Effector memory CD8-positive, alpha-beta T cell (primary cell): ENCODE measurements at places on chromosomes 11 and 22.

- no peak for DNase-seq
Observed at GRCh38 chr11:69386594-69387408, 92.8 kb downstream of the MYEOV start.

- DNase-seq = no peak
Observed at GRCh38 chr11:14248580-14248981, 110.4 kb downstream of the RRAS2 start.

DNA sequence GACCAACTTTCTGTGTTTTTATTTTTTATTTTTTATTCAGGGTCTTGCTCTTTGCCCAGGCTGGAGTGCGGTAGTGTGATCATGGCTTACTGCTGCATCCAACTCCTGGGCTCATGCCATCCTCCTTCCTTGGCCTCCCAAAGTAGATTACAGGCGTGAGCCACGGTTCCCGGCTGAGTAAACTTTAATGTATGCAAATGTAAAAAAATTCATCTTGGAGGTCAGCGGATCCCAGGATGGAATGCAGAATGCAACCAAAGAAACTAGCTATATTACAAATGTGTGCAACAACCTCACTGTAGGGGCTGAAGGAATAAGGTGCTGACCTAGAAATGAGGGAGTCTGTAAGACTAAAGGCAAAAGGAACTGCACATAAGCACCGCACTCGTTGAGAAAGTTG lies 6.2 kb upstream of the CDK2AP2 start:
- DNase-seq = no peak

DNA sequence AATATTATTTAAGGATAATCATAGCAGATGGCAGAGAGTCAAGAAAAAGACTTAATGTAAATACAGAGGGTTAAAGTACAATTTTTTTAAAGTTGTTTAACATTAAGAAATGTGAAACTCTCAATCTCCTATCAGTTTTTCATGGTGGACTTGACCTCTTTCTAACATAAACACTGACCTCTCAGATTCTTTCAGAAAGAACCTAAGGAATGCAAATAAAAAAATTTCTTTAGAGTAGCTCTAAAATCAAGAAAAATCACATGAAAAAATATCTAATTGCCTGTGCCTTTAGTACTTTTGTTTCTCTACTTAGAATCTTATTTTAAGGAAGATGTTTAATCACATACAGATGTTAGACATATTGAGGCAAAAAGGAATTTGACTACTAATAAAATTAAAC lies 12.9 kb downstream of the RNF141 start:
- DNase-seq = no peak

GRCh38 chr11:129951201-129951865 lies 51.3 kb downstream of the PRDM10 start:
- DNase-seq = no peak

DNA sequence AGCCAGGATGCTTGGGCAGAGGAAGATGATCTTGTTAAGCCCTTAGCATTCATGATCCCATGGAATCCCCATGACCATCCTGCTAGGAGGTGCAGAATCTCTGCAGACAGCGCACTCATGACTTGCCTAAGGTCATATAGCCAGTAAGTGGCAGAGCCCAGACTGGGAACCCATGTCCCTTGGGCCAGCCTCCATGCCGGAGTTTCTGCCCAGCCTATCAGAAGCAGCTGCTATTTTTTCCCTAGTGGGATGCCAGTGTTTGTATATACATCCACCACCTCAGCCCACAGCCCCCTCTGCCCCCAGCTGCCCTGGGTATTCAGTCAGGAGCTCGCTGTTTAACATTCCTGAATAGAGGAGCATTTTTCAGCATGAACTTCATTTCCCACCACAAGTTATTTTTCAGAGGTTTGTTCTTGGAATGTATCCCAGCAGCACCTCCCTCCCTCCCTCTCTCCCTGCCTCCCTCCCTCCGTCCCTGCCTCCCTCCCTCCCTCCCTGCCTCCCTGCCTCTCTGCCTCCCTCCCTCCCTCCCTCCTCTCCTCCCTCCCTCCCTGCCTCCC lies 34.4 kb upstream of the SUSD2 start:
- DNase-seq = no peak

DNA sequence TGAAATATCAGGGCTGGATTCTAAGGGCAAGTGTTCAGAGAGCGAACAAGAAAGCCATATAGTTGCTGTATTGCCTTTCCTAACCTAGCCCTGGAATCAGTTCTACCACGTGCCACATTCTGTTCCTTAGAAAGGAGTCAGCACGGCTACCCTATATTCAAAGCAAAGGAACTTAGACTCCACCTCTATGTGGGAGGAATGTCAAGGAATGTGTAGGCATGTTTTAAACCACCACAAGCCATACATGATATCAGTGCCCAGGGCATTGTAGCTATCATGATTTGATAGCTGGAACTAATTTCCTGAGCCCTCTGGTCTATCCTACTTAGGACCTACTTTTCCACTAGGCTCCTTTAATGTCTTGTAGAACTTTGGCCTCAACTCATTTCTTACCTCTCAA lies 2.5 kb upstream of the EIF4ENIF1 start:
- no peak for DNase-seq

GRCh38 chr11:69048694-69049489 lies at the start of gene TPCN2:
TPCN2 (plus strand) TSS chr11:69048932; CDS start chr11:69048998, 66 bp downstream.
- DNase-seq = peak; percentile 80

GRCh38 chr11:2327032-2327431 lies 25.2 kb downstream of the TSPAN32 start:
- no peak for DNase-seq

DNA sequence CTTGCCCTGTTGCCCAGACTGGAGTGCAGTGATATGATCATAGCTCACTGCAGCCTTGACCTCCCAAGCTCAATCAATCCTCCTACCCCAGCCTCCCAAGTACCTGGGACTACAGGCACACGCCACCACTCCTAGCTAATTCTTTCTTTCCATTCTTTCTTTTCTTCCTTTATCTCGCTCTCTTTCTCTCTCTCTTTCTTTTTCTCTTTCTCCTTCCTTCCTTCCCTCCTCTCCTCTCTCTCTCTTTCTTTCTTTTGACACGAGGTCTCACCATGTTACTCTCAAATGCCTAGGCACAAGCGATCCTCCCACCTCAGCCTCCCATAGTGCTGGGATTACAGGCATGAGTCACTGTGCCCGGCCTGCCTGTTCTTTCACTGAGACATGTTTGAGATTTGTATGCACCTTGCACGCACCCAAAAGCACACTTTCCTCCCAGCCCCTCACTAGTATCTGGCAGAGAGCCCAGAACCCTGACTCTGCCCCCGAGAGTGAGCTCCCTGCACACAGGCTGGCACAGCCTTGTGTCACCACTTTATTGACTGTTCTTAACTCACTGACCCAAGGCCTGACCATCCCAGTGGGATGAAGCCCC lies 56.8 kb downstream of the CD6 start:
- DNase-seq = no peak

GRCh38 chr11:122883646-122883979 lies 1.1 kb downstream of the JHY start:
- DNase-seq = no peak

DNA sequence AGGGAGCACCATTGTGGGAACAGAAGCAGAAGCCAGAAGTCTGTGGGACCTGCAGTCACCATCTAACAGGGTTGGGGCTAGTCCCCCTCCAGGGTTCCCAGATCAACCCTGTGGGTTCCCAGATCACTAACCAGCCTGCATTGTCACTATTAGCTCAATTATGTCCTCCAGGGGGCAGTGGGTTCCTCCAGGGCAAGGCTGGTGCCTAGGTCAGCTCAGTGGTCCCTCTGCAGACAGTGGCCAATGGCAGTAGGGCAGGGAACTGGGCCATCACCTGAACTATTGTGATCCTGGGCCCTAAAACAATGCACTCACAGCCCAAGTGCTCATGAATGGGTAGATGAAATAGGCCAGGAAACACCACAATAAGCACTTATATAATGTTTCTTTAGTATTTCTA lies 18.8 kb upstream of the PRSS23 start:
- DNase-seq = no peak

- DNase-seq = no peak
Observed at GRCh38 chr11:10818594-10818993, 9.9 kb upstream of the EIF4G2 start.

DNA sequence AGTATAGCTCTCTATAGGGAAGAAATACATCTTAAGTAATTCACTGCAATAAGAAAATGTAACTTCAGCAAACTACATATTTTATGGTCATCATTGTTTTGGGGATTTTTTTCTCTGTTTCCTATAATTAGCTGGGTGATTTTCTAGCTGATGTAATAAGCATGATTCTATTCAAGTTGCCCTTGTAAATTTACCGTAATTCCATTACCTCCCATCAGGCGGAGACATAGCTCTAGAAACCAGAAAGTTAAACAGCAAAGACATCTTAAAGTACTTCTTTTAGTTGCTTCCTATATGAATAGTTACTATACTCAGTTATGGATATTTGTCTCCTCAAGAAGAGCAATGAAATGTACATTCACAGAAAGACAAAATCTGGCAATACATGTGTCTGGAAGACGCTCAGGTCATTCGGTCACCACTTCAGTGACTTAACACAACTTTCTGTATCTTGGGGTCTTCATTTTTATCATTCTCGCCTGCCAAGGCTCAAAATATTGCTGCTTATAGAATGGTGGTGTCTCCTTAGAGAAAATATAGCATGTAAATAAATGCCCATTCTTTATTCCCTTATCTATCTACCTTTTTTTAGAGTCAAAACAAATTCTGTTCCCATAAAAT lies 239.9 kb upstream of the ZC3H12C start:
- no peak for DNase-seq

GRCh38 chr11:31480930-31481329 lies 28.5 kb downstream of the IMMP1L start:
- DNase-seq = no peak

GRCh38 chr11:34528072-34528471 lies 14.5 kb upstream of the ELF5 start:
- DNase-seq = no peak

- DNase-seq = no peak
Observed at GRCh38 chr11:95461348-95461747, 230.3 kb upstream of the SESN3 start.

- no peak for DNase-seq
Observed at GRCh38 chr22:37747080-37747714, 50.3 kb downstream of the TRIOBP start.

DNA sequence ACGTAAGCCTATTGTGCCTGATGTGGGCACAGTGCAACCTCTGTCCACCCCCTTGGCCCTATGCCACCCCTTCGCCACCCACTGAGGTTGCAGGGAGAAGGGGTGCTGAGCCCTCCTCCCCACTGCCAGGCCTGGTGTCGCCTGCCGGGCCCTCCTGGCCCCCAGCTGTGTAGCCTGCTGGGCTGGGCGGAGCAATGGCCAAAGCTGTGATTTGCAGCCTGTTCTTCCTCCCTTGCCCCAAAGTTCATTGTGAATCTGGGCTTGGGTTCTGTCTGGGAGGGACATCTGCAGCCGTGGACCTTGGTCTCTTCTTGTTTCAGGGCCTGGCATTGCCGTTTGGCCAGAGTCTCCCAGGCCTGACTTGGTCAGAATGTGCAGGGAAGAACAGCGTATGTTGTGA lies 121.9 kb downstream of the PKNOX2 start:
- DNase-seq = no peak

DNA sequence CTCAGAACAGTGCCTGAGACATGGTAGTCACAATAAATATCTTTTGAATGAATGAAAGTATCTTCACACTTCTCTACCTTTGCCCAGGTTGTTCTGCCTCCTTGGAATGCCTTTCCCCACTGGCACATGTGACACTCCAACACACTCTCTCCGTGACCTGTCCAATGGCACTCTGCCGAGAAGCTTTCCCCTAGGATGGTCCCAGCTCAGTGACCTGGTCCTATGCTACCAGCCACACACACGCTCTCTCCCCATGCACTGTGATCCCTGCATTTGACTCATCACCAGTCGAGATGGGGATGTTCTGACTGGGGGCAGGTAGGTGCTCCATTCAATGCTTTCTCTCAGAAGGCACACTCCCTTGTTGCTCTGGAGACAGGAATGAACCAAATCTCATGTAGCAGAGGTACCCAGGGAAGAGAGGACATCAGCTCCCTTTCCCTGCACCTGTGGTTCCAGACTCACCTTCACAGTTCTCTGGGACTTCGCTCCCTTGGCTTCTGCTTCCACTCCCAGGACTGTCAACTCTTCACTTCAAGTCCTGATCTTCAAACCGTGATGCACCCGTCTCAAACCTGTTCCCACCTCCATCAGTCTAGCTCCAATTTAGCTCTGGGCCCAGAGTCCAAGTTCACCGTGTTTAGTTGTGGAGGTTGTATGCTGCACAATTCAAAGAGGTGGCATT lies 30.7 kb upstream of the LMO1 start:
- DNase-seq = no peak

DNA sequence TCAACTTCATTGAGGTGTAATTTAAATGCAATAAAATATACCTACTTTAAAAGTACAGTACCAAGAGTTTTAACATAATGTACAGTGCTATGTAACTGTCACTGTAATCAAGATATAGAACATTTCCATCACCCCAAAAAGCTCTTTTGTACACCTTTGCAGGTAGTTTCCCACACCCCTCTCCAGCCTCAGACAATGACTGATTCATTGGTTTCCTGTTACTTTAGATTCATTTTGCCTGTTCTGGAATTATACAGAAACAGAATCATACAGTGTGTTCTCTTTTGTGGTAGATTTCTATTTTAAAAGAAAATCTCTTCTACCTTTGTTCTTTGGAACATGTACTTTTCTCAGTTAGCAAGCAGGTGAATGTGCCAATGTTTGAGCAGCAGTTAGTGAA lies 38.2 kb downstream of the SHISA8 start:
- no peak for DNase-seq
